ENCODE measurements at places on chromosomes 12 and 14. TPM values are rescaled to one million over a fixed set of nuclear protein-coding genes. Genes with fewer than 3 reads are reported as not detected.

DNAL1 gene
- total RNA-seq, result 6.7 TPM

BCAT1 gene
- 118 TPM for total RNA-seq

DENND5B gene
- 8.4 TPM for total RNA-seq

TSPAN8 gene
- total RNA-seq, result 0.99 TPM

SELPLG gene
- total RNA-seq, result 0.27 TPM

CCDC196 gene
- not detected for total RNA-seq

RD3L gene
- not detected for total RNA-seq

ZDHHC22 gene
- not detected for total RNA-seq

FOXN4 gene
- not detected for total RNA-seq

CCDC175 gene
- total RNA-seq, result not detected

SINHCAF gene
- total RNA-seq, result 55.7 TPM

COCH gene
- total RNA-seq, result 0.09 TPM

GPR84 gene
- not detected for total RNA-seq

BTBD7 gene
- 25.9 TPM for total RNA-seq

NRIP2 gene
- total RNA-seq, result not detected

GALNT16 gene
- 0.19 TPM for total RNA-seq

CCDC60 gene
- total RNA-seq, result not detected

PDE3A gene
- total RNA-seq, result 14.8 TPM

GSC gene
- total RNA-seq, result 0.09 TPM

MEG3 gene
- total RNA-seq, result 12.6 TPM

KIAA0586 gene
- total RNA-seq, result 20.6 TPM

RILPL1 gene
- total RNA-seq, result 9.7 TPM

Measured in endothelial cell of coronary artery (primary cell).